ENCODE measurements at places on chromosomes 7 and 10.
A peak's percentile ranks its signal among the peaks of the same experiment; 100 is the strongest.

DNA sequence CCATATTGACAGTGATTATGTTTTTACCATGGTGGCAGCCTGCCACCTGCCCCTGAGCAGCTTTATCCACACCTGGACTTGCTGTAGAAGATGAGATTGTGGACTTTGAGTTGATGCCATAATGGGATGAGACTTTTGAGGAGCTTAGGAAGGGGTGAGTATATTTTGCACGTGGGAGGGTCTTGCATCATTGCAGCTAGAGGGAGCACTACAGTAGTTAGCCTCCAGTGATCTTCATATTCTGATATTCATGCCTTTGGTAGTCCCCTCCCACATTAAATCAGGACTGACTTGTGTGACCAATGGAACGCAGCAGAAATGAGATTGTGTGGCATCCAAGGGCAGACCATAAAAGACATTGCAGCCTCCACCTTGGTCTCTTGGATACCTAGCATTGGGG lies 18.2 kb upstream of the COL13A1 start:
- DNase-seq, result no peak

DNA sequence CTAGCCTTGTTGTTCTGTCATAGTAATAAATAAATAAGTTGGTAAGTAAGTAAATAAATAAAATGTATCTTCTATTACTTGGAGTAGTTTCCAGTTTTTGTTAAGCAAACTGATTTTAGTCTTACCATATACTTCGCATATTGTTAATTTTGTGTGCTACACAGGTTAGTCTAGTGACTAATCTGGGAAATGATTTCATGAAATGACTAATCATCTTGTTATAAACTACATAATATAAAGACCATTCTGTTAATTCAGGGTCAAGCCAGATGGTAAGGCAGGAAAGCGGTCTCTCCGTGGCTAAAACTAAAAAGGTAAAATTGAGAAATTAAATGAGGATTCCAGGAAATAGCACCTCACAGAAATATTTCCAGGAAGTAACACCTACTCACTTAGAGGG lies 58.5 kb upstream of the FOXP2 start:
- no peak for DNase-seq

DNA sequence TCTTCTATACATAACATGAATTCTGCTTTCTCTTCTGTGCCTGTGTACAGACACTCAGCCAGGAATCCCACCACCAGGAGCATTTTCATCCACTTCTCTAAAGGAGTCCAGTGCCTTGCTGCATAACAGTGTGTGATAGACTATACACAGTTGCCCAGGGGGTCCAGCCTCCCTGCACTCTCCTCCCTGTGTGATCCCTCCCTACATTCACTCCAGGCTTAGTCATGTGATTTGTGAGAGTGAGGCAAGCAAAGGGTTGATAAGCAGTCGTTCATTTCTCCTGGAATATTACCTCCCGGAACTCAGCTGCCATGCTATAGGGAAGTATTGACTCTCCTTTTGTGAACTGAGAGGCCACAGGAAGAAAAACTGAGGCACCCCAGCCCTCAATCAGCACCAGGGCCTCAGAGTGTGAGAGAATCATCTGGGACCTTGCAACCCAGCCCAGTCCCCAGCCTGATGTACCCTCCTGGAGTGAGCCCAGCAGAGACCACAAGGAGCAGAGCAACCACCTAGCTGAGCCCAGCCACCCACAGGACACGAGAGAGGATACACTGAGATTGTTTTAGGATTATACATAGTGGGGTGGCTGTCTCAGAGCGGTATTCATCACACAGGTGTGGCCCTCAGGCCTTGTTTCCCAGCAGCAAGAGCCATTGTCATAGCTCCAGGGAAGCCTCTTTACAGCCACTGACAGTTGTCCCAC lies 45.0 kb upstream of the EEPD1 start:
- DNase-seq, result no peak

- DNase-seq, result no peak
Observed at GRCh38 chr7:121525155-121525819, 129.2 kb upstream of the FAM3C start.

- DNase-seq, result no peak
Observed at GRCh38 chr7:46812101-46812675, 769.7 kb downstream of the TNS3 start.

- DNase-seq, result no peak
Observed at GRCh38 chr7:140639366-140640053, 1.1 kb downstream of the DENND2A start.

GRCh38 chr10:114022766-114023597 lies 20.7 kb upstream of the ADRB1 start:
- DNase-seq, result peak; percentile 55

DNA sequence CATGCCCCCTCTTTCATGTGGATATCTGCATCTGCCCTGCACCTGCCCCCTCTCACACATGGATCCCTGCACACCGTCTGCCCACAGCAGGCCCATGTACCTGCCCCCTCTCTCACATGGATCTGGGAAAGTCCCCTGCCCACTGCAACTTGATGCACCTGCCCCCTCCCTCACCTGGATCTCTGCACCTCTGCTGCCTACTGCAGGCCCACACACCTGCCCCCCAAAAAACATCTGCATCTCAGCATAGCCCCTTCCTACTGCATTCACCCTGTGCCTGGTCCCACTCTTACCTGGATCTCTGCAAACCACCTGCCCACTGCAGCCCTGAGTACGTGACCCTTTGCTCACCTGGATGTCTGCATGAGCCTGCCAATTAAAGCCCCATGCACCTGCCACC lies 479.8 kb downstream of the PTPRN2 start:
- no peak for DNase-seq

- no peak for DNase-seq
Observed at GRCh38 chr10:69742356-69742695, 59.4 kb upstream of the COL13A1 start.

DNA sequence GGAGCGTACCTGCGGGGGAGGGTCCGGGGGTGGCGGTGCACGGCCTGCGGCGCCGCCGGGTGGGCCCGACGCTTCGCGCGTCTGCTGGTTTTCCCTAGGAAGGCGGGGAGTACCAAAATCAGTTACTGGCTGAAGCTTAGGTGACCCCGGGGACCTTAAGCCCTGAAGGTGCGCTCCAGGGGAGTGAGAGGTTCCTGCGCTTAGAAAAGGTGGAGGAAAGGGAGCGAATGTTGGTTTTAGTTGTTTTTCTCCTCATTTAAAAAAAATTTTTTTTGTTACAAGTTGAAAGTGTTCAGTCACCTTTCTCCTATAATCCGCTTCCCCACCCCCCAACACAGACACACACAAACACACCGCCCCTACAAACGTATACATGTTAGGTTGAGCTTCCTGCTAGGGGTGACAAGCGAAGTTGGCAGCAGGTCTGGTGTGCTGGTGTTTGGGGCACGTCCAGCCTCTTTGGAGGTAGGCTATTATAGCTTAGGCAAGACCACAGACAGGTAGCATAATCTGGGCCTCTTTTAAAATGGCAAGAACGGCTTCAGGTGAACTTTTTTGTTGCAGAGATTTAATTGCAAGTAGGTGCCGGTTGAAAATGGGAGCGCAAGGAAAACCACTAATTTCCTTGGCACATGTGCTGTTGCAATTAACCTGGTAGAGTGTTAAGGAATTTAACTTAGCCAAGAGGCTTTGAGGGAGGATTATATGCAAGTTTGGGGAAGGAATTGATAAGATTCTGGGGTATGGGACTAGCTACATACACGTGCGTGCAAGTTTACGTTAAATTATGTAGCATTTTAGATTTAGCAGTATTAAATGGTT lies 945 bp downstream of the ADD3 start:
- DNase-seq, result peak; percentile 25

GRCh38 chr7:26686448-26686981 lies 177.9 kb downstream of the SKAP2 start:
- DNase-seq, result no peak

GRCh38 chr7:117828825-117829224 lies 44.4 kb downstream of the CTTNBP2 start:
- DNase-seq, result no peak

DNA sequence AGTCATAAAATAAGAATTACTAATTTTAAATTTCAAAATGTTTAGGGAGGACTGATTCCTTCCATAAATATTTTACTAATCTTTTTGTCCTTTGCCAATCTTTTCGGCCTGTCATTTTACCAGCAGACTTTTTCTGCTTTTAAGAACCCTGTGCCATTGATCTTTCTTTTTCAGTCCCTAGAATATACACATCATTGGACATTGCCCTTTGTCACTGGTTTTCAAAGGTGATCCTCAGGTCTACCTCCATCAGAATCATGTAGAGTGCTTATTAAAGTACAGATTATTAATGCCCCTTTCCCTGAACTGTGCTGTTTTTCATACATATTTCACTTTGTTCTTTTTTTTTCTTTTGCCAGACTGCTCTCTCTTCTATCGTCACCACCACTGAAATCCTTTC lies 43.8 kb downstream of the SHOC2 start:
- no peak for DNase-seq

GRCh38 chr7:132243463-132243862 lies 332.8 kb downstream of the PLXNA4 start:
- DNase-seq, result no peak

GRCh38 chr10:116761883-116762282 lies 19.5 kb upstream of the HSPA12A start:
- peak; percentile 30 for DNase-seq

DNA sequence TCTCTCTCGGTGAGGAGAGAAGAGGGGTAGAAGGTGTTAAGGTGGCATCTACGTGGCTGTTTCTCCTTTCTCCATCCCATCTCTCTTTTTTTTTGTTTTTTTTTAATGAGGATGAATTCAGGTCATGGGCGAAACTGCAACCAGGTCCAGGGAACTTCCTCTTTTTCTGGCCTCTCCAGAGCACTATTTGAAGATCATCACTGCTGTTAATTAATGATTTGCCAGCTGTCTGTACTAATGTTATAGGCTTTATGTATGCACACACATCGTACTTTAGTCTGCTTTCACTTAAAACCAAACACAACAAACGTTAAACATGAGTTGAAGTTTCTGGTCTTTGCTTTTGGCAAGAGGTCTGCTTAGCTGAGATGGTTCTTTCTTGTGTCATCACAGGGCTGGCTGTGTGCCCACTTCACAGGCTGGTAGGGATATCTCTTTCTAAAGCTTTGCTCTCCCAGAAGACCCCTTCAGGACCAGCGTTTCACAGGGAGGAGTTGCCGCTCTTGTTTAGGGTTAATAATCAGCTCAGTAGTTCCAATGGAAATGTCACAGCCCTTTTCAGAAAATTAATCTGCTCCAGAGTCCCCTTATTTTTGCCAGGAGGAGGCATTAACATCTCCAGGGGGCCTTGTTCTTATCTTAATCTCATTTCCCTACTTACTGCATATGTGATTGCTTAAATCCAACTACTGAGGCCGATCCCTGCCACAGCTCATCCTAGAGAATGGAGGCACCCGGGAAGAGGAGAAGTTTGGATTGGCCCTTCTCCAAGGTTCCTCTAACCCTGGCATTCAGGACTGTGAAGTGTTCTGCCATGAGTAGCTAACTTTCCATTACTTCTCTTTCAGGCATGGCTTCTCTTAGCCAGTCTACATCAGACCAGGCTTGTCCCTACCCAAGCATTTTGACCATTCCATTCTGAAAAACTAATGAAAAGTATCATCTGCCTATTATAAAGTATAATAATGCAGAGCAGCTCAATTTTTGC lies 273.9 kb upstream of the NFE2L3 start:
- DNase-seq, result no peak

DNA sequence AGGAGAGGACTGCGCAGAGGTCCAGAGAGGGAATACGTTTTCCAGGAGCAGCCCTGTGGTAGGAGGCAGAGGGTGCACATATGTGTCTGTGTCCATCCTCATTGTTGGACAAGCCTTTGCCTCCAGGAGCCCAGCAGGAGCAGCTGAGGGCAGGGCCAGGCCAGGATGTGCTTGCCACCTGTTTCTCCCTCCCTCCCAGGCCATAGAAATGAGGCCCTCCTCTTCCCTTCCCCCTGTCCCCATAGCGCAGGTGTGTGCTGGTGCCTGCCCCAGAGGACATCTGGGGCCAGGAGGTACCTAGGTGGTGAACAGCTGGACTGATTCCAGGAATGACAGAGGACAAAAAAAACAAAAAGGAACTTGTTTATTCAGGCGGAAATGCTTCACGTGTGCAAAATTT lies 10.5 kb upstream of the CXCL12 start:
- DNase-seq, result no peak

GRCh38 chr7:38905056-38905759 lies 3.8 kb downstream of the VPS41 start:
- DNase-seq, result no peak

Data from midbrain (tissue), 1 donor.